ENCODE measurements at places on chromosomes 12 and 14. TPM values are rescaled to one million over a fixed set of nuclear protein-coding genes. Genes with fewer than 3 reads are reported as not detected.
A peak's percentile ranks its signal among the peaks of the same experiment; 100 is the strongest.

- peaks cover 24% of the 10 kb centered on the region for H3K4me1 ChIP-seq
- peak; percentile 71 for DNase-seq
- peak overlapping the region; percentile 100 for H3K27ac ChIP-seq
Measured at GRCh38 chr14:68790644-68791077, 2.2 kb downstream of the ZFP36L1 start.

DNA sequence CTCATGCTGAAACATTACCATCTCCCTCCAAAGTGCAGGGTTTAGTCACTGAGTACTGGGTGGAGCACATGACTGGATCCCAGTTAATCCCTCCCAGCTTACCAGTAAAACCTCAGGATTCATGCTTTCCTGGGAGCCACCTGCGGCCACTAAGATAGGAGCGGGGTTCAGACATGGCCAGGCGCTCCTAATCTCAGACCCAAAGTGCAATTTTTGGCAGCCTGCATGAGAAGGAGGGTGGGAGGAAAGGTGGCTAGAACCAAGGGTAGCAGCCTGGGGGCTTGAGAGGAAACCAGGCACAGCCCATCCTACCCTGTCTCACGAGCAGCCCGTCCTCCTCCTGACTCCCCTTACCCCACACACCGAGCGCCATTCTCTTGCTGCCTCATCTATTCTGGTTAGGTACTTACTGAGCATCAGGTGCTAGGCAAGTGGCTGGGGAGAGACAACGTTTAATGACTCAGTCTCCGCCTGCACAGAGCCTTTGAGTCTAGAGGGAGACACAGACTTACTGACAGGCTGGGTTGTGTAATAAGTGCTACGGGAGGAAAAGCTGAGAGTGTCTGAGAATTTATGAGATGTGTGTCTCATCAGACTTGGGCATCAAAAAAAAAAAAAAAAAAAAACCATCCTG, 9.9 kb downstream of the GPRC5A start:
- H3K27me3 ChIP-seq: no peaks in the 10 kb centered on the region
- no peaks in the 10 kb centered on the region for H3K36me3 ChIP-seq
- DNase-seq: no peak
- peaks cover 3% of the 10 kb centered on the region for H3K4me1 ChIP-seq

DNA sequence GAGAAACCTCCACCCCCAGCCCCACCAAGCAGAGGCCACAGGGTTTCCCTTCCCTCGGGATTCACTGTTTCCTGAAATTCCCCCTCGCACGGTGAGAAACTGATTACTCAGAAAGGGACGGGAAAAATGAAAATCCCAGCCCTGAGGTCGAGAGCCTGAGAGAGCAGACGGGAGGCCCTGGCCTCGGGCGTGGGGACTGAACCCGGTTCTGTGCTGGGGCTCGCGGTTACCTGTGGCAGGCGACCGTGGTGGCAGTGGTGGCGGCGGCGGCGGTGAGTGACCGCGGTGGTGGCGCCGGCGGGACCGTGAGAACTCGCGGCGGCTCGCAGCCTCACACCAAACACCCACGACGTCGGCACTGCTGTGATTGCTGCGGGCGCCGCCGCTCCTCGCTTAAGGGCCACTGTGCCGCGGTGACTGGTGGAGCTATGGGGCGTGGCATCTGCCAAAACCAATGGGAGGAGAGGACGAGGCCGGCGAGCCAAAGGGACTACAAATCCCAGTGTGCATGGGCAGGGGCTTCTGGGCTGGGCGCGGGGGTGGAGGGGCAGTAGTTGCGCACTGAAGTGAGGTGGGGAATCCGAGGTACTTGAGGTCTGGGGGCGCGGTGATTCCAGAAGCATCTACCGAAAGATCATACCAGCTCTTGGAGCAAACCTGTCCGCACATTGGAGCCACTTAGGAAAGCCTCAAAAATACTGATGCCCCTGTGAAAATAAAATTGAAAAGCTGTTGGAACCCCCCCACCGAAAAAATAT, at the start of gene LGMN:
LGMN (minus strand) TSS at position 369 of the 758 bp plus-strand sequence. CDS start 15,841 bp downstream, outside the sequence.
- peak within 1 kb of the TSS; percentile 50 for H3K4me3 ChIP-seq
- peak; percentile 95 for DNase-seq
- no peaks in the 10 kb centered on the region for H3K27me3 ChIP-seq

DNA sequence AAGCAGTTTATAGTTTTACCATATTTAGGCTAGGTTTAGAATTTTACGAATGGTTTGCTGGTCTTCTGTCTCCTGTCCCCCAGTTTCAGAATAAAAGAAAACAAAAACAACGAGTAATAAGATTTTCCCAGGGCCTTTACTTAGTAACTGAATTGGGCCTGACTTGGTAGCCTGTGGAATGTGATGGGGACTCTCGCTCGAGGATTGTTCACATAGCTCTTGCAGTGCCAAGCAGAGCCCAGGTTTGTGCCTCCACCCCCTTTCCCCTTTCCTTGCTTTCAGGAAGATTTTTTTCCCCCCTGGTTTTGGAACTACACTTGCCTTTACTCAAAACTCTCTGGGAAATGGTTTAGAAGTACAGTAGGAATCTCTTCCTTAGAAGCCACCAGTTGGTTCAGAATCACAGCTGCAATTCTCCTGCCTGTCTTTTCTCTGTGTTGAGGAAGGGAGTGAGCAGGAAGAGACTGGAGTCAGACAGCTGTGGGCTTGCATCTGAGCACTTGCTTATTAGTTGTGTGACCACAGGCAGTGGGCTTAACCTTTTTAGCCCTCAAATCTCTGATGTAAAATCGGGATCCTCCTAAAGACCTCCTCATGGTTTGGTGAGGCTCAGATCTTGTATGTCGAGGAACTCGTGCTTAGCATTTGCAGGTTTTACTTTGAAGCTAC, 501.2 kb downstream of the PCNX1 start:
- peak overlapping the region; percentile 43 for H3K27ac ChIP-seq
- H3K4me1 ChIP-seq: peaks cover 35% of the 10 kb centered on the region
- no peaks in the 10 kb centered on the region for H3K27me3 ChIP-seq

DNA sequence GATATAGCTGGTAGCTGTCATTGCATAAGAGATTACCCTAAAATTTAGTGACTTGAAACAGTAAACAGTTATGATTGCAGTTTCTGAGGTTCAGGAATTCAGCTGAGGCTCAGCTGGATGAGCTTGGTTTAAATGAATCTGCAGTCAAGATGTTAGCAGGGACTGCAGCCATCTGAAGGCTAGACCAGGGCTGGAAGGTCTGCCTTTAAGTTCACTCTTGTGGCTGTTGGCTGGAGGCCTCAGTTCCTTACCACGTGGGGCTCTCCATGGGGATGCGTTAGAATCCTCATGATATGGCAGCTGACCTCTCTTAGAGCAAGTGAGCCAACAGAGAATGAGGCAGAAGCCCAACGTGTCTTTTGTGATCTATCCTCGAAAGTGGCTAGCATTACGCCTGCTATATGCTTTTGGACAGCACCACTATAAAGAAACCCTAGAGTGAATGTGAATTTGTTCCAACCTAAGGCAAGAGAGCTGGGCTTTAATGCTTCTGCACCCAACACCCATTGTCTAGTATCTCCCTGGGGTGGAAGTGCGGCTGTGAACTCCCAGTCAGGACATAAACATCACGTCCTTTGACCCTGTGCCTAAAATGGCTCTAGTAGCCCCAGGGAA, 26.0 kb downstream of the HSPB8 start:
- H3K27ac ChIP-seq: no peak overlapping the region
- no peaks in the 10 kb centered on the region for H3K27me3 ChIP-seq
- DNase-seq: no peak
- H3K36me3 ChIP-seq: no peaks in the 10 kb centered on the region
- no peaks in the 10 kb centered on the region for H3K4me1 ChIP-seq
- H3K4me3 ChIP-seq: no peak overlapping the region

DNA sequence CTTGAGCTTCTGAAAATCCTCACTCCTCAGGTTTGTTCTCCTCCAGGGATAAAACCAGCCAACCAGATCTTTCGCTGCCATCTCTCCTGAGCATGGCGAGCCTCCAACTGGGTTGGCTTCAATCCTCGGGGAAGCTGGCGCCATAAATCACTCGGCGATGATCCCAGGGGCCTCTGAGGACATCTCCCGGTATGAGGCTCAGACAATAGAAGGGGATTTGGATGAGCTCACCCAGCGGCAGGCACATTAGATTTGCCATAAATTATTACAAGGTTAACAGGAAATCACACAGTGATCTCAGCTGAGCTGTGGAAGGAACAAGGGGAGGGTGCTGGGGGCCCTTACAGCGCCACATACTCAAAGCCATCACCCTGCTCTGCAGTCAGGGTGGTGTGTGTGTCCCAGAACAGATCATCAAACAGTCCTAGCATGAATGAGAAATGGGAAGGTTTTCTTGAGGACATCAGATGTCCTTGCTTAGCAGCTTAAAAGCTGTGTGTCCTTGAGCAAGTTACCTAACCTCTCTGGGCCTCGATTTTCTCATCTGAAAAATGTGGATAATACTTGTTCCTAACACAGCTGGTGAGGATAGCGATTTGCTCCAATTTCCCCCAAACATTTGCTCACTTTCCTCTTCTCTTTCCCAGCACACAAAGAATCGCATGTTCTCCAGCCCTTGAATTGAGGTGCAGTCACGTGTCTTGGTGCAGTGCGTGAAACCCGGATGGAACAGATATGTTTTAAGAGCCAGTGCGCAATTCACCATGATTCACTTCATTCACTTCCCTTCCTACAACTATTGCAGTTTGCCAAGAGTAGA, 142.8 kb downstream of the SCARB1 start:
- H3K4me1 ChIP-seq: no peaks in the 10 kb centered on the region
- H3K27ac ChIP-seq: peak overlapping the region; percentile 66
- H3K4me3 ChIP-seq: no peak overlapping the region
- no peaks in the 10 kb centered on the region for H3K36me3 ChIP-seq

DACT1 gene
- total RNA-seq: 4.6 TPM

NPAS3 gene
- 4.6 TPM for total RNA-seq
